ENCODE measurements at places on chromosomes 2 and 18.

DNA sequence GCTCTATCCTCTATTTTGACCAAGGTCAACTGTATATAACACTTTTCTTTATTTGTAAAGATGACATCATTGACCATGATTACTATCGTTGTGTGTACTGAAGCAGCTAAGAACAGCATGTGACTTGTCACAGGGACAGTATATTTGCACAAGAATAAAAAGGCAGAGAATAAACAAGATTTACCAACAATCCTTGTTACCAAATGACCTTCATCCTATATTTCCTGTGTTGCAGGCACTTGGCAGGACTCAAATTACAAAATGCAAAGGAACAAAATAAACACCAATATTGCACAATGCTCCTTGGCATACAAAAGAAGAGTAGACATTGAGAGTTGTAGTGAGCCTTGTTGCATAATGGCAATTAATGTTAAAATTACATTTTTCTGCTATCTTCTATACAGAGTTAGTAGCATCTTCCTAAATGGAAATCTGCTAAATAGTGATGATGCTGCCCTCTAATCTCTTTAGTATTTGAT lies 61.8 kb downstream of the RFTN2 start:
- no peak overlapping the region for H3K27ac ChIP-seq
- DNase-seq = no peak
- no peaks in the 10 kb centered on the region for H3K4me1 ChIP-seq
- no peaks in the 10 kb centered on the region for H3K27me3 ChIP-seq
- no peak overlapping the region for H3K4me3 ChIP-seq

- H3K27ac ChIP-seq = peak overlapping the region; percentile 63
- peaks cover 29% of the 10 kb centered on the region for H3K4me1 ChIP-seq
- no peaks in the 10 kb centered on the region for H3K27me3 ChIP-seq
- no peaks in the 10 kb centered on the region for H3K36me3 ChIP-seq
Observed at GRCh38 chr2:46717344-46718121, 198.1 kb downstream of the MCFD2 start.

DNA sequence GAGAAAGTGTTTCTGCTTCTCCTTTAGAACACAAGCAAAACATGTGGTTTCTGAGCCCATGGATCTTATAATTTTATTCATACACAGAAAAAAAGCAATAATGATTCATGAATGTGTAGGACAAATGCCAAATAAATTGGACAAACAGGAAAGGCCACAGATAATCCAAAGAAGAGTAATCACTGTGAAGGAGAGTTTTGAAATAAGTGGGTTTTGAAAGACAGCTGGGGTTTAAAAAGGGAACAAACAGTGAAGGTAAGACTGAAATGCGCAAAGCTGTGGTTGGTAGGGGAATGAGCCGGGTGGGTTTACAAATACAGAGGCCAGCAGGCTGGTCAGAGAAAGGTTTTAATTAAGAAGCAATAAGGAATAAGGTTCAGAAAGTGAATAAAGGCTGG lies 50.0 kb upstream of the MBOAT2 start:
- no peaks in the 10 kb centered on the region for H3K36me3 ChIP-seq

GRCh38 chr2:197273485-197273884 lies 37.1 kb downstream of the ANKRD44 start:
- H3K4me3 ChIP-seq = no peak overlapping the region
- no peaks in the 10 kb centered on the region for H3K4me1 ChIP-seq
- H3K27me3 ChIP-seq = no peaks in the 10 kb centered on the region

DNA sequence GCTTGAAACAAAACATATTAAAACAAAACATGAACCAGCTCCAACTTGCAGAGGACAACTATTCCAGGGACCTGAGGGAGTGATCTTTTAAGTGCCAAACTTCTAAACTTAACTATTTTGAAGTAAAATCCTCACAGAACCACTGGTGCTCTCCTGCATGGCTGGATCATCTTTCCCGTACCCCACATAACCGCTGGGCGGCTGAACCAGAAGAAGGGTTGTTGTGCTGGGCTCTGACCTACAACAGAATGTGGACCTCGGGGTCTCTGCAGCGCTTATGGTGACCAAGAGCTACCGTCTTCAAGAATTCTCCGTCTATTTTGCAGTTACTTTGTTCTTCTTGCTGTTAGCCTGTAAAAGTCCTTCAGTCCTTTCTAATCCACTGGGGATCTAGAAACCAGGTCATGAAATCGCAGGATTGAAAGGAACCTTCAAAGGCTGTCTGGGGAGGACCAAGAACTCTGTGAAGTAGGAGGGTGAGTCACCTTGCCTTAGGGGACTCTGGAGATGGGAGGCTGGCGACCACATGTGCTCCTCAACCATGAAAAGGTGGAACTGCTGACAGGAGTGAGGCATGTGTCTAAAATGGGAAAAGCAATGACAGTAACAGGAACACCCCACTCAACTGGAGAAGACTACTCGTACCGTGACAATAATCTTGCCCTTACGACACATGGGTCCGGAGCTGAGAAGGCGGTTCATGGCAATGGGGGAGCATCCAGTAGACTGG lies 46.6 kb downstream of the HDLBP start:
- no peaks in the 10 kb centered on the region for H3K36me3 ChIP-seq
- H3K27me3 ChIP-seq = no peaks in the 10 kb centered on the region
- DNase-seq = no peak

- H3K36me3 ChIP-seq = no peaks in the 10 kb centered on the region
- no peaks in the 10 kb centered on the region for H3K27me3 ChIP-seq
- H3K4me1 ChIP-seq = no peaks in the 10 kb centered on the region
- H3K27ac ChIP-seq = no peak overlapping the region
- no peak for DNase-seq
Observed at GRCh38 chr2:177923323-177923722, 149.3 kb downstream of the PDE11A start.
